ENCODE measurements at places on chromosomes 7 and 10. TPM values are rescaled to one million over a fixed set of nuclear protein-coding genes. Genes with fewer than 3 reads are reported as not detected.

Gene HABP2
- 0.13 TPM for total RNA-seq

- DNase-seq, result no peak
Measured at GRCh38 chr10:30724296-30724695, 94.7 kb upstream of the LYZL2 start.

DNA sequence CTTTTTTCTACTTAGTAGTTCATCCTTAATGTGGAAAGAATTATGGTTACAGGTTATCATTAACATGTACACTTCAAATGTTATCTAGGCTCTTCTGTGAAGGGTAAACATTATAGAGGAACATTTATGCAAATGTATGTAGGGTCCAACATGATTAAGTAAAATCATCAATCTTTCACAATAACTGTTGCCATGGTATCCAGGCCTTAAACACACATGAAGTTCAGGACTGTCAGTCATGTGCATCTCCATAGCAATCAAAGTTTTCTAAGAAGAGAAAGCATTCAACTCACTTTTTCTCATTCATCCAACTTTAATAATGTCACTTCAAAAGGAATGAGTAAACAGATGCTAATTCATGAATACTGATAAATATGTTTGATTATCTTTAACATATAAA, 83.6 kb downstream of the DNAJC1 start:
- no peak for DNase-seq

DNA sequence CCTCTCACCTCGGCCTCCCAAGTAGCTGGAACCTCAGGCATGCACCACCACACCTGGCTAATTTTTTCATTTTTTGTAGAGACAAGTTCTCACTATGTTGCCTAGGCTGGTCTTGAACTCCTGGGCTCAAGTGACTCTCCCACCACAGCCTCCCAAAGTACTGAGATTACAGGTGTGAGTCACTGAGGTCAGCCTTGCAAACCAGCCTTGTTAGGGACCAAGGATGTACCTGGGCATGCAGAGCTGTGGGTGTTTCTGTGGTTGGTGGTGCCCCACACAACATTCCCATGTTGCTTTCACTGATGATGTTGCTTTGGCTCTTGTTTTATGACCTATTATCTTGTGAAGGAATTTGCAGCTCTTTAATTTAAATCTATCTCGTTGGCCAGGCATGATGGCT, 54.8 kb downstream of the OTUD1 start:
- DNase-seq, result no peak

Gene MYO1G
- total RNA-seq, result 0.41 TPM

Gene MYL7
- not detected for total RNA-seq

DNA sequence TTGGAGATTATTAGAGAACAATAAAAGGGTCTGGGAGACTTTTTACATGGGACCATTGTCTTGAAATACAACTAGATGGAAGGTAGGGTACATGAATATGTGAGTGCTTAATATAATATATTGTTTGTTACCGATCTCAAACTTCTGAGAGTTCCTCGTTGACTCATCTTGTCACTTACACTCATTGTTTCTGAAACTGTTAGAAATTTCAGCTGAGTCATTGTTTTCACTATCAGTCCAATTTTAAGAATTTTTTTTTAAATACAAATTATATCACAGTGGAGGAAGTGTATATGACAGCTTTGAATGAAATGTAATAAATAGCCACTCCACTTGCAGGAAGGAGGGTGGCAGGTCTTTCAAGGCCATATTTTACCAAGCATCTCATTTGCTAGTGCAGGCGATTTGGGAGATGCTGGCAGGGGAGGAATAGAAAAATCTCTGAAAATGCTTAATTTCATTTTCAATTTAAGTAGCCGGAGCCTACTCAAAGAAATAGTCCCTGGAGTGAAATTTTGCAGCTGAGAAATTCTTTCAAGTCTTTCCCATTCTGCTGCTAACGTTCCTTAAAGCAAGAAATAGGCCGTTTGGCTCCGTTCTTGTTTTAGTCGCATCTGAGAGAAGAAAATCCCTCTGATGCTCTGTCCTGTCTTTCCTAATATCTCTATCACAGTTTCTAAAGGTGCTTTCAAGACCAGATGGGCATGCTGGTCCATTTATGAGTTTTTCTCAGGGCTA, 1404.2 kb upstream of the CELF2 start:
- no peak for DNase-seq

DNA sequence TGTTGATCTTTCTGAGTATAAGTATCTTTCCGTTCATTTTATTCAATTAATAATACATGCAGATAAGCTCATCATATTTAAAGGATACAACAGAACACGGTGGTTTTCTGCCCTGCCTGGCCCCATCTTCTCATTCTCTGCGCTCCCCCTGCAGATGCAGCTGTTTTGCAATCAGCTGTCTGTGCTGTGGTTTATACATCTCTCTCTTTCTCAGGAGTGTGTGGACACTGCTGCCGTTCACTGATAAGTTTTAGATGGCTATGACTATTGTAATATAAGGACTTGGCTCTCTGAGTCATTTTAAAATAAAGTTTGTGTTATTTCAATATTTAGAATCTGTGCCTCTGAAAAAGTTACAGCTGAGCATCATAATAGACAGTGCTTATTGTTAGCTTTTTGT, 54.5 kb downstream of the CUL1 start:
- no peak for DNase-seq

Gene FAM131B
- total RNA-seq, result 1.5 TPM

DNA sequence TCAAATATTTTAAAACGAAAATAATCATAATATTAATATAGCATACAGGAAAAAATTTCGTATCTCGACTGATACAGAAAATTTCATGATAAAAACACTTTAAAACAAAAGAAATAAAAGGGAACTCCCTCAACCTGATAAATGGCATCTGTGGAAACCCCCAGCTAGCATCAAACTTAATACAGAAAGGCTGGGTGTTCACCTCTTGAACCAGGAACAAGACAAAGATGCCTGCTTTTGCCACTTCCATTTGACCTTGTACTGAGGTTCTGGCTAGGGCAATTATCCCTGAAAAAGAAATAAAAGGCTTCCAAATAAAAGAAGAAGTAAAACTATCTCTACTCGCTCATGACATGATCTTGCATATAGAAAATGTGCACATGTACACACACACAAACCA, 2.5 kb upstream of the ALOX5 start:
- no peak for DNase-seq

GRCh38 chr10:124229989-124230634, 136.7 kb upstream of the CHST15 start:
- DNase-seq, result no peak

Gene TMEM139
- 2.0 TPM for total RNA-seq

DNA sequence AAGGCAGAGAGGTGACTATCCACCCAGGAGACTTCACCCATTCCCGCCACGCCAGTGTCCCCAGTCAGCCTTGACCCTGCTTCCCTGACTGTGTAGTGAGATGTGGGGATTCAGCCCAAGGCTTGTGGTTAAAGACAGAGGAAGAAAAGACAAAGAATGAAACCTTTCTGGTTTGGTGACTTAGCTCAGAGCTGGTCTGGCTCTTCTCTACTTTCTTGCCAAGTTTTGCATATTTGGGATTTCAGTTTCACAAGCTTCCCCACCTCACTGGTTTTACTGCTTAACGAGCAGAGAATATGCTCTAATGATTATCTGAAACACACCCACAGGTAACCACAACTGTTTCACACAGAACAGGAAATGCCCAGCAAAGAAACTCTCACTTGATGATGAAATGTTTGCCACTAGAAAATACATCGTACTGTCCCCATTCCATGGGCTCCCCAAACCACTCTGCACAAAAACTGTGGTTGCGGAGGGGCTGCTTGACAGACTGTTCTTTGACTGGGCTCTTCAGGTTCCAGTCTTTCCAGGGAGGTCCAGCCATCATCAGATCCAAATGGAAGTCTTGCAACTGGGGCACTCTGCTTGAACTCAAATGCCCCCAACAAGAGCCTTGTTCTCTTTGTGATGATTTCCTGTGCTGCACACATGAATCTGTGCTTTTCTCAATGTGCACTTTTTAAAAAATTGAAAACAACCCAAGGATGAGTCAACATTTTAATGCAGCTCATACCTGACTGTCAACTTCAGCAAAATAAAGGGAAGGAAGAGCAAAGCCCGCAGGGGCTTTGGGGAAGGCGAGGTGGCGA, 95.5 kb downstream of the CTBP2 start:
- no peak for DNase-seq

DNA sequence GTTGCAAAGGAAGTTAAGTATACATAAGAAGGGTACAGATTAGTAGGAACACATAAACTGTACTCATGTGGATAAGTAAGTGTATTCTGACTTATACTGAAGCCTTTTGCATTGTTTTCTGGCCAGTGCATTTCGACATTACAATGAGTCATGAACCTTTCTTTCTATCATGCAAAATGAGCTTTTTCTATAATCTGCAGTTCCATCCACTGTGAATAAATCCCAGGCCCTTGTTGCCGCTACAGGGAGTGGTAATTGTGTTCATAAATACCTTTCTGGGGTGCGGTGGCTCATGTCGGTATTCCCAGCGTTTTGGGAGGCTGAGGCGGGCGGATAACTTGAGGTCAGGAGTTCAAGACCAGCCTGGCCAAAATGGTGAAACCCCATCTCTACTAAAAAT, 858.3 kb downstream of the GRM8 start:
- no peak for DNase-seq

- DNase-seq, result no peak
Measured at GRCh38 chr10:58068809-58069208, 198.9 kb downstream of the IPMK start.

GRCh38 chr7:82204694-82205093, 238.9 kb downstream of the CACNA2D1 start:
- DNase-seq, result no peak

DNA sequence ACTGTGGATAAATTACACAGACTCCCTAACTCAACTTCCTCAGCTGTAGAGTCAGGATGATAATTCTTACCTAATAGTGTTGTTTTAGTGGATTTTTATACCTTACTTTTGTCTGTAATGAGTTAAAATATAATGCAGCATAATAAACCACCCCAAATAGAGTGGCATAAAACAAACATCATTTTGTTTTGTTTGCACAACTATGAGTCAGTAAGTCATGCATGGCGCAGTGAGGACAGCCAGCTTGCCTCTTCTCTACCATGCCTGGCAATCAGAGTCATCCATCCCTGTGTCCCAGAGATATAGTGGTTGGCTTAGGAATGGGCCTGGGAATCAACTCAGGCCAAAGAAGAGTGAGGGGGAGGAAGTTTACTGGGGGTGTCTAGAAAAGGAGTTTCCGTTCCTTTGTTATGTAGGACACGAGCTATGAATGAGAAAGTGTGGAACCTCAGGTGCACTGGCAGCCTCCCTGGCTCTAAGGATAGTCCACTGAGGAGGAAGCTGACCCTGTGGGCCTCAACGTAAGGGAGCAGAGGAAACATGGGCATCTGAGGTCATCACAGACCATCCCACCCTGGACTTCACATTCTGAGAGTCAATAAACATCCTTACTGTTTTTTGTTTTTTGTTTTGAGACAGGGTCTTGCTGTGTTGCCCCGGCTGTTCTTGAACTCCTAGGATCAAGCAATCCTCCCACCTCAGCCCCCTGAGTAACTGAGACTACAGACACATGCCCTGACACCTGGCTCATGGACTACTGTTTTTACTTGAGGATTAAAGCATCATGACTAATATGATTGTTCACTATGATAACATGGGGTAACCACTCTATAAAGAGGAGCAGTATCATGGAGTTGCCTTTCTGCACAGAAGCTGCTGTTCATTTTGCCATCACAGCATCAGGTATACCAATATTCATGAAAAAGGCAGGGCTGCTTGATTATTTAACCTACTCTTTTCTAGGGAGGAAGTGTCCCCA, 21.0 kb upstream of the GRB10 start:
- no peak for DNase-seq

DNA sequence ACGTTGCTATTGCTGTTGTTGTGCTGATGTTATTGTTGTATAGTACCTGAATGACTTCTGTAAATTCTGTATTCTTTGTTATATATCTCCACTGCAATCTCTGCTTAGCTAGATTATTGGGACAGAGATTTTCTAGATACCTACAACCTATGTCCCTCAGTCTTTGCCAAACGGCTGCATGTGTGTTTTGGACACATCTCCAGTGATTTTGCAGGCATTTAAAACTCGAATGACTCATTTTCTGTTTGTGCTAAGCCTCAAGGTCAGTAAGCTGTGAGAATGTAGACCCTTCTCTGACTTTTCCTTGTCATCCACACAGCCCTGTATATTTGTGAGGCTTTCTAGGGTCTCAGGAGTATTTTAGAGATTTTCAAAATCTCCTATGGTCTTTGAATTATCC, 410.7 kb downstream of the POM121L12 start:
- DNase-seq, result no peak

Gene MYH16
- 0.23 TPM for total RNA-seq

DNA sequence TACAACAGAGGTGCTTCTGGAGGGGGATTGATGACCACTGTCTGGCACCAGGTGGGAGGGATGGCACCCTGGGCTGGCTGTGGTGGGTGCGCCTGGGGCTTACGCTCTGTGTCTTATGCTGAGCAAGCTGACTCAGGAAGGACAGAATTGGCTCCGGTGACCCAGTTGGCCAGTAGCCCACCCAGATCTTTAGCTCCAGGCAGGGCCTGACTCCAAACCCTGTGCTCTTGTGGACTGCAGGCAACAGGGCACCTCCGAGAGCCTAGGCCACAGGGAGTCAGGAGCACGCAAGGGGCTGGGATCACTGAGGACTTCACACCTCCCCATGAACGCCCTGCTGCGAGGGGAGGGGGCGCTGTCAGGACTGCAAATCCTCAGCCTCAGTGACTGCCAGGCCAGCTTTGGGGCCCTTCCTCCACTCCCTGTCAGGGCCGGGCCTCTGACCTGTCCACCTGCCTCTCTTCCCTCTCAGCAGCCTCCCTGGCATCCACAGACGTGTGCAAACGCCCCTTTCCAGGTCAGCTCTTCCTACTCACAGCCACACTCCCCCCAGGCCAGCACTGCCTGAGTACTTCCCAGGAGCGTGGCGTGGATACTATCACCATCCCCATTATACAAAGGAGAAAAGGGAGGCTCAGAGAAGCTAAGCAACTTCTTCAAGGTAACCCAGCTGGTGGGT, 118.7 kb downstream of the SLIT1 start:
- DNase-seq, result no peak

DNA sequence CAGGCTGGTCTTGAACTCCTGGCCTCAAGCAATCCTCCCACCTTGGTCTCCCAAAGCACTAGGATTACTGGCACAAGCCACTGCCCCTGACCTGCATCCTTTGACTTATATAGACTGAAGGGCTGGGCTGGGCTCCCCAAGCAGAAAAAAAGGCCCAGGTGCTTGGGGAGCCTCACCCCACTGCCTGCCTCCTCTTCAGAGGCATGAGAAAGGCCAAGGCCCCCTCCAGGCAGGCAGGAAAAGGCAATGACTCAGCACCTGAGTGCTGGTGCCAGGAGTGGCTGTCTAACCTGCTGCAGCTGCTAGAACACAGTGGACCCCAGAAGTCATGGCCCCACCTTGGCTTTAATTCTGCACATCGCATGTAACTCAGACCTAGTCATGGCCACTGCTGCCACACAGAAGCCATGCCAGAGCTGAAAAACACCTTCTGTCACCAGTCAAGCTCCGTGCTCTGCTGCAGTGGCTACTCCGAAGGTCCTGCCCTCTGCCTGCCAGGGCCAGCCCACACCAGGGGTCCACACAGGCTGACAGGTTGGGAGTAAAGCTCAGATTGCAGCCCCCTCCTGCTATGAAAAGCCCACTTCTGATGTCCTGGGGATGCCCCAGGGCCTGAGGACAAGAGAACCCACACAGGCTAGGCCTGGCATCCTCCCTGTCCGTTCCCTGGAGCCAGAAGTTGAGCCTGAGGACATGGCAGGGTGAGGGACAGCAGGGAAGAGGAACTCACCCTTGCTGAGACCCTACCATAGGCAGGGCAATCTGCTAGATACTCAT, 48.5 kb downstream of the GRID1 start:
- no peak for DNase-seq

- DNase-seq, result no peak
Measured at GRCh38 chr10:26557641-26558014, 119.5 kb downstream of the APBB1IP start.
